H1 (cell line): ENCODE measurements at places on chromosomes 13 and 19. TPM values are rescaled to one million over a fixed set of nuclear protein-coding genes. Genes with fewer than 3 reads are reported as not detected.

GRCh38 chr13:92221916-92222315 is 823.5 kb downstream of the GPC5 start:
- H3K36me3 ChIP-seq: no peaks in the 10 kb centered on the region
- peaks cover 2% of the 10 kb centered on the region; the same call in 1 of the 2 replicates for H3K4me1 ChIP-seq
- no peak for DNase-seq
- no peaks in the 10 kb centered on the region for H3K27me3 ChIP-seq

DNA sequence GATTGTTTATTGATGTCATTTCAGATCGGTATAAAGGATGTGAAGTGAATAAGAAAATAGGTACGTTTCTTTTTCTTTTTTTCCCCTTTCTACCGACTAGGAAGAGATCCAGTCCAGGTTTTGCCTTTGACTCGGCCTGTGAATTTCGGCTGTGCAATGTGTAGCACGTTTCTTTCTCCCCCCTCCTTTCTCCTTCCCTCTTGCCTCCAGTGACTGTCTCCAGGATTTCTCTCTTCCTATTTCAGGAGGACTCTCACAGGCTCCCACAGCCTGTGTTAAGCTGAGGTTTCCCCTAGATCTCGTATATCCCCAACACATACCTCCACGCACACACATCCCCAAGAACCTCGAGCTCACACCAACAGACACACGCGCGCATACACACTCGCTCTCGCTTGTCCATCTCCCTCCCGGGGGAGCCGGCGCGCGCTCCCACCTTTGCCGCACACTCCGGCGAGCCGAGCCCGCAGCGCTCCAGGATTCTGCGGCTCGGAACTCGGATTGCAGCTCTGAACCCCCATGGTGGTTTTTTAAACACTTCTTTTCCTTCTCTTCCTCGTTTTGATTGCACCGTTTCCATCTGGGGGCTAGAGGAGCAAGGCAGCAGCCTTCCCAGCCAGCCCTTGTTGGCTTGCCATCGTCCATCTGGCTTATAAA is at the start of gene GPC6:
Gene GPC6 (plus strand): TSS at position 185 of the 657 bp plus-strand sequence.
- no peaks in the 10 kb centered on the region for H3K36me3 ChIP-seq
- no peak for DNase-seq
- H3K27me3 ChIP-seq: no peaks in the 10 kb centered on the region
- H3K4me3 ChIP-seq: peak within 1 kb of the TSS; percentile 85
- no peak within 1 kb of the TSS for H3K27ac ChIP-seq

DNA sequence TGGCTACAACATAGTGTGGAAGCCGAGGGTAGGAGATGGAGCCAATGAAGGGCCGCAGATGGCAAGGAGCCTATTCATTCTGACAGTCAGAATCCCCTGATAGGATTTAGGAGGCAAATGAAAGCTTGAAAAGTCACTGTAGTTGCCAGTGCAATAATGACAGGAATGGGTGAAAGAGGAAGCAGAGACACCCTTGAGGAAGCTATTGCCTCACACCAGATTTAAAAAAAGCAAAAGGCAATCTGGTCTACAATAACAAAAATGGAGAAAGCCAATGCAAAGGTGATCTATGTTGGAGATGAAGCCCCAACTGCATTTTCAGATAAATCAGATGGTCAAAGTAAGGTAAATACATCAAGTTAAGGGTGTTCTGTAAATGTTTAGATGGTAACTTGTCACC is 158.5 kb downstream of the TUBA3C start:
- H3K27ac ChIP-seq: no peak overlapping the region
- no peaks in the 10 kb centered on the region for H3K4me1 ChIP-seq

- H3K27ac ChIP-seq: no peak overlapping the region
- H3K4me1 ChIP-seq: peaks cover 8% of the 10 kb centered on the region
- H3K4me3 ChIP-seq: no peak overlapping the region
Measured at GRCh38 chr19:19595171-19595701, 23.3 kb downstream of the PBX4 start.

GRCh38 chr19:8363803-8364771 is at the start of gene ANGPTL4:
ANGPTL4 (plus strand) TSS chr19:8364155; CDS start chr19:8364322, 167 bp downstream.
- H3K4me1 ChIP-seq: peaks cover 10% of the 10 kb centered on the region
- no peaks in the 10 kb centered on the region for H3K27me3 ChIP-seq
- peak; percentile 85 for DNase-seq
- H3K27ac ChIP-seq: no peak within 1 kb of the TSS

- H3K27me3 ChIP-seq: no peaks in the 10 kb centered on the region
- H3K4me1 ChIP-seq: peaks cover 4% of the 10 kb centered on the region
- no peak overlapping the region; the same call in 1 of the 2 replicates for H3K27ac ChIP-seq
- no peak for DNase-seq
- no peaks in the 10 kb centered on the region for H3K36me3 ChIP-seq
Measured at GRCh38 chr13:21321269-21321668, 137.8 kb downstream of the ZDHHC20 start.

DNA sequence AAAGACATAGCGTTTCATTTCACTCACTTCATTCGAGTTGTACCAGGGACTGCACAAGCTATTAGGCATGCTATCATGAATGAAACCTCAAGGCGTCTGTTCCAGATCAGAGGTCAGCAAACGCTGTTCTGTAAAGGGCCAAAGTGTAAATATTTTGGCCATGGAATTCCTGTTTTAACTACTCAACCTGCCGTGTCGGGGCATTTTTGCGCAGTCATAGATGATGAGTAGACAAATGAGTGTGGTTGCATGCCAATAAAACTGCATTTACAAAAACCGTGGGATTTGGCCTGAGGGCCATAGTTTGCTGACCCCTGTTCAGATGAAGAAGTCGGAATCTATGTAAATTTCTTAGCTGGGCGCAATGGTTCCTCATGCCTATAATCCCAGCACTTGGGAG is 6.5 kb downstream of the INSR start:
- no peak overlapping the region for H3K4me3 ChIP-seq
- H3K4me1 ChIP-seq: peaks cover 11% of the 10 kb centered on the region
- no peaks in the 10 kb centered on the region for H3K36me3 ChIP-seq
- no peaks in the 10 kb centered on the region for H3K27me3 ChIP-seq
- no peak for DNase-seq

- H3K36me3 ChIP-seq: no peaks in the 10 kb centered on the region
- no peak overlapping the region for H3K27ac ChIP-seq
- peak; percentile 98 for DNase-seq
- peaks cover 5% of the 10 kb centered on the region for H3K4me1 ChIP-seq
- peaks cover 30% of the 10 kb centered on the region for H3K27me3 ChIP-seq
- H3K4me3 ChIP-seq: no peak overlapping the region
Measured at GRCh38 chr19:10510301-10510802, 6.9 kb downstream of the S1PR5 start.

DNA sequence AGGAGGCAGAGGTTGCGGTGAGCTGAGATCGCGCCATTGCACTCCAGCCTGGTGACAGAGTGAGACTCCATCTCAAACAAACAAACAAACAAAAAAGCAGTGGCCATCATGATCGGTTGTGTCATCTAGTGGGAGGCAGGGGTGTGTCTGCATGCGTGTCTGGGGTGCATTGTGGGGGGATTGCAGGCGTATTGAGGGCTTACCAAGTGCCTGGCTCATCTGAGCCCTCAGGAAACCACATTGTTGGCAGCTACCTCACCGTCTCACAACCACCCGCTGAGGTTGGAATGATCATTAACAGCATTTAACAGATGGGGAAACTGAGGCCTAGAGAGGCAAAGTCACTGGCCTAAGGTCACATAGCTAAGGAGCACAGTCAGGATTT is 30.5 kb downstream of the NFIC start:
- no peak for DNase-seq
- H3K4me1 ChIP-seq: no peaks in the 10 kb centered on the region
- no peaks in the 10 kb centered on the region for H3K27me3 ChIP-seq
- no peak overlapping the region for H3K27ac ChIP-seq
- H3K4me3 ChIP-seq: no peak overlapping the region

DNA sequence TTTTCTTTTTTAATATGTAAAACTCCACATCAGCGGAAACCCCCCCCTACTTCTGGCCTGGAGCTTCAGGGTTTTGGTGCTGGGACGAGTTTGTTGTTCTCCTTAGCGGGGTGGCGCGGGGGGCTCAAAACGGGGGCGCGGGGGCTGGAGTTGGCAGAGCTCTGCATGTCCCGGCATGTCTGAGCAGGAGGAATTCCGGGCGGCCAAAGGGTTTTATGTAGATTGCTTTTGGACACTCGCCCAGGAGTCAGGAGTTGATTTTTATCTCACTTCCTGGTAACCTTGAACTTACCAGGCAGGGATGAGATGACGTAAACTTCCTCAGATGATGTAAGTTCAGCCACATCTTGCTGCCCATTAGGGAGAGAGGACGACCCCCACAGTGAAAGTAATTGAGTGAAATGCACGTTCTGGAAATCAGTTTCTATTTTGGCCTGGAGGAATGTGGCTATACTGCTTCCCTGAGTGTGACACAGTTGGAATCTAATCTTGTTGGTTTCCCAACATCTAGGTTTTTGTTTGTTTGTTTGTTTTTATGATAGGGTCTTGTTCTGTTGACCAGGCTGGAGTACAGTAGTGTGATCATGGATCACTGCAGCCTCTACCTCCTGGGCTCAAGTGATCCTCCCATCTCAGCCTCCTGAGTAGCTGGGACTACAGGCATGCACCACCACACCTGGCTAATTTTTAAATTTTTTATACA is 21.0 kb upstream of the GDF15 start:
- H3K4me3 ChIP-seq: no peak overlapping the region
- peaks cover 11% of the 10 kb centered on the region; the same call in 1 of the 2 replicates for H3K4me1 ChIP-seq
- no peak for DNase-seq
- no peaks in the 10 kb centered on the region for H3K27me3 ChIP-seq
- H3K27ac ChIP-seq: peak overlapping the region; percentile 87; the same call in 1 of the 2 replicates

GRCh38 chr13:97659602-97660001 is 225.6 kb downstream of the RAP2A start:
- H3K36me3 ChIP-seq: no peaks in the 10 kb centered on the region
- no peak overlapping the region for H3K27ac ChIP-seq
- DNase-seq: no peak
- no peak overlapping the region for H3K4me3 ChIP-seq

The ZNF558 gene
- total RNA-seq: 4.3 and 4.6 TPM in 2 replicates

The TMEM145 gene
- 4.7 and 5.0 TPM in 2 replicates for total RNA-seq

The KASH5 gene
- 0.19 and 0.57 TPM in 2 replicates for total RNA-seq

The KIR3DL1 gene
- total RNA-seq: not detected in 2 replicates

The COL4A1 gene
- 82.0 and 91.0 TPM in 2 replicates for total RNA-seq

The COX6B2 gene
- 6.4 and 6.5 TPM in 2 replicates for total RNA-seq
